ENCODE measurements at places on chromosomes 3 and 15.

GRCh38 chr3:30677347-30677685 is 70.9 kb downstream of the TGFBR2 start:
- DNase-seq, result no peak

DNA sequence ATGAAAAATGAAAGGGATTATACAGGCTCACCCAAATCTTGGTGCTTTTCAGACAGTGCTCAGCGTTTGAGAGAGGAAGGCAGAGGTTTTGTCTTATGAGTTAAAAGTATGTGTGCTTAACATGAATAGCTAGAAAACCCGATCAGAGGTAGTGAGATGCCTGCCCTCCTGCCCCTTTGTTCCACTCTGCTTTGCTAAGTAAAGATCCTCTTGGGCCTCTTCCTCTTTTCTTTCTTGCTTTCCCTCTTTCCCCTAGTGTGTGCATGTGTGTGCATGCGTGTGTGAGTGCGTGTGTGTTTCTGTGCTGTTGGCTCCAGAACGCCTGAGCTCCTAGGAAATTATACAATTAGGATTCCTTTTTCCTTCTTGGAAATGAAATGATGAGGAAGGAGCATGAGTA is 261.3 kb upstream of the NR2E3 start:
- DNase-seq, result no peak

GRCh38 chr3:195162033-195162669 is 108.8 kb downstream of the XXYLT1 start:
- DNase-seq, result no peak

- DNase-seq, result no peak
These were observed 19.4 kb downstream of the WWTR1 start for GRCh38 chr3:149638228-149639092.

DNA sequence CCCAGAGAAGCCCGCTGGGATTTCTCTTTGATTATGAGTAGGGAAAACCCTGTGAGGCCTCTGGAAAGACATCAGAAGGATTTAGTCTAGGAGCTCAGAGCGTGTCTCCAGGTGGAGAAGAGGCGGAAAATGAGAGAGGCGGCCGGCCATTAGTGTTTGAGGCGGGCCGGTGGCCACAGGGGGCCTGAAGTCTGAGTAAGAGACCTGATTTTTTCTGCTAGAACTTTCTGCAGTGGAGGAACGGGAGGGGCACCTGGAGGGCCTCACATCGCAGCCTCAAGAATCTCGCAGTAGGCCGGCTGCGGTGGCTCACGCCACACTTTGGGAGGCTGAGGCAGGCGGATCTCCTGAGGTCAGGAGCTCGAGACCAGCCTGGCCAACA is 28.5 kb downstream of the KLHDC8B start:
- DNase-seq, result no peak

DNA sequence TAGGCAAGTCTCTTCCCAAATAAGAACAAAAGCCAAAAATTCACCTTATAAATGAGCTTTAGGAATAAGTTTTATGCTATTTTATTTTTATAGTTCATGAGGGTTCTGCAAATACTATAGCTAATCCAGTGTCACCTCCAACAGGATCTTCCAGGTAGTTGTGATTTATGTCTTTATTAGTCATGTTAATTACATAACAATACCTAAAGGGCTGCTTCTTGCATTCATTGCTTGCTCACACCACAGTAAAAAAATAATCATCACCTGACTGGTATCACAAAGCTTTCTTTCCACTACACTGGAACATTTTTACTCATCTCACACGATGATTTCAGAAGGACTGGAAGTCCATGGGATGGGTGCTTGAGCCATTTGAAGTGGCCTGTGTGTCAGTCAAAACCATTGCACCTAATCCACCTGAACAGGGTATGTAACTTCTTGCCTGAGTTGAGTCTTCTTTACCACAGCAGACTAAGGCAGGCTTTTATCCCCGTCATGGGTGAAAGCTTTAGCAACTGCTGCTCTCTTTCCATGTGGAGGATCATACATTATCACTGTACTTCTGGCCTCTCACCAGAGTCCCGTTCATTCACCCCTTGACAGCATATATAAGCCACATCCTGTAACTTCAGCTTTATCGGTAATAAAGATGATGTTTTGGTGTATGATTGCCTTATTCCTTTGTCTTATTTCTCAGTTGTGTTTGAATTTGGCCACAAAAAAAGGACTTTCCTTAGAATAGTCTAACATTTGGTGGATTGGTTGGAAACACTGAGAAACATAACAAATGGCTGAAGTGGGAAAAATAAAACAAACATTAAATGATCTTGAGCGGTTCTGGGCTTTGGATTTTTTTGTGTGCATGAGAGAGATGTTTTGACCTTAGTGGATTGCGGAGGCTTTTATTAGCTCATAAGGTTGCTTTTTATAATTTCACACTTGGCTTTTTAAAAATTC is 382.6 kb upstream of the THBS1 start:
- DNase-seq, result no peak

Data from stimulated activated naive CD8-positive, alpha-beta T cell treated with anti-CD3 and anti-CD28 coated beads, Interleukin-15, Interleukin-2, amounts not matched to agents 100 U/mL and 50 U/mL, for 24 hours (primary cell).